Stimulated activated CD8-positive, alpha-beta memory T cell treated with anti-CD3 and anti-CD28 coated beads, Interleukin-15, amount 100 ng/mL, for 48 hours (primary cell): ENCODE measurements at places on chromosomes 7 and 10.

DNA sequence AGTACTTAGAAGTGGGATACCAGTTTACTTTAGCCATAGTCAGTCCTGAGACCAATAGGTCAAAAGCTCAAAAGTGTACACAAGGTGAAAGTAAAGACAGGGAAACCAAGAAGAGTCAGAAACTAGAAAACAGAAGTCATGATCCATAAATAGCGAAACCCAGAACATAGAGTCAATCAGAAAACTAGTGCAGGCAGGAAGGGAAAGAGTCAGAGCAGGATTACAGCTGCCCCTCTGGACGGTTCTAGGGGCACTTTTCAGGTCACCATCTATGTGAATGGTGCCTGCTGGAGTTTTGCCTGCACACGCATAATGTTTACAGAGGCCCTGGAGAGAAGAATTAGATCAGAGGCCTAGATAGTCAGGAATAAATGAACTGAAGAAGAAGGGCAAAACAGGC is 22.4 kb upstream of the DMTF1 start:
- no peak for DNase-seq

- DNase-seq: no peak
These were observed 130.0 kb downstream of the ARID5B start for GRCh38 chr10:62031507-62031906.

DNA sequence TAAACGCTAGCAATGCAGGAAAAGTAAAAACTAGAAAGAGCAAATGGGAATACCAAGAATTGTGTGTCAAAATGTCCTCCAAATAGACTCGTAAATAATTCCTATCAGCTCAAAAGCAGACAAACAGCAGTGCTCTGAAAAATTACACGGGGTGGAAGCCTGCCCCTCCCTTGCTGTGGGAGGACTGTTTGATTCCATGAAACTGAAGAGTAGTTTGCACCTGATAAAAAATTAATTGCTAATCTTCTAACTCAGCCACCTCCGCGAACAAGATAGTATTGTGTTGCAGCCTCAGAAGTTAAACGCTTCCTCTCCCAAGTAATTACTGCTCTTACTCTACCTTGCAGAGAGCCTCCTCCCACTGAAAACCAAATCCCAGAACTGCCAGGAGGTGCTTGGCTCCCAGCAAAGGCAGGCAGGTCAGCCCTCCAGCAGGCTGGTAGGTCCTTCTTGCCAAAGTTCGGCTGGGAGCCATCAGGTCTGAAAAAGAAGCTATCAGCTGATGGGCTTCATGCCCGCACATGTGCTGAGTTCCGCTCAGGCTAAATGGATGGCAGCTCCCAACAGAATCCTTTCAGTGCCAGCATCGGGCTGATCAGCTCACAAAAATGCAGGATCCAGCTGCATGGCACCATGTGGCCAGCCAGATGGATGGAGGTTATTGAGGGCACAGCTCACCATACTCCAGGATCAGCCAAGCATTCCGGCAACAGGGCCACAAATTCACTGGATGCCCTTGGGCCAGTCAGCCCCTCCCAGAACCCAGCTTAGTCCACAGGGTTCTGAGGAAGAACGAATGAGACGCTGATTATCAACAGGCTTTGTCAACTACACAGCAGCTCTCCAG is 37.1 kb downstream of the MAD1L1 start:
- DNase-seq: no peak

DNA sequence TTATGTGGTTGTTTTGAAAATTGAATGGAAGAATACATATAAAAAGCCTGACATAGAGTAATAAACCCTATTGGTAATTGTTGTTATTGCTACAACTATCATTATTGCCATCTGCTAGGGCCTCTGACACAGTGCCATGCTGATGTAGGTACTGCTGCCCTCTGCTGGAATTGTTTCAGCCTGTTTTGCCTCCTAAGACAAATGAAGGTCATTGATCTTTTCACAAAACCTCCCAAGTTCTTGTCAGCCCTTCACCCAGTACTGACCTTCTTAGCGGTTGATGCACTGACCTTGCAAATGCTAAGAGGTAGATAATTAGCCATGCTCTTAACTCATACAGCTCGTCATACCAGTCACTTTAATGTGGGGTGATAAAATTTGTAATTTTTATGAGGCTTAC is 975.2 kb downstream of the SORCS1 start:
- DNase-seq: no peak

DNA sequence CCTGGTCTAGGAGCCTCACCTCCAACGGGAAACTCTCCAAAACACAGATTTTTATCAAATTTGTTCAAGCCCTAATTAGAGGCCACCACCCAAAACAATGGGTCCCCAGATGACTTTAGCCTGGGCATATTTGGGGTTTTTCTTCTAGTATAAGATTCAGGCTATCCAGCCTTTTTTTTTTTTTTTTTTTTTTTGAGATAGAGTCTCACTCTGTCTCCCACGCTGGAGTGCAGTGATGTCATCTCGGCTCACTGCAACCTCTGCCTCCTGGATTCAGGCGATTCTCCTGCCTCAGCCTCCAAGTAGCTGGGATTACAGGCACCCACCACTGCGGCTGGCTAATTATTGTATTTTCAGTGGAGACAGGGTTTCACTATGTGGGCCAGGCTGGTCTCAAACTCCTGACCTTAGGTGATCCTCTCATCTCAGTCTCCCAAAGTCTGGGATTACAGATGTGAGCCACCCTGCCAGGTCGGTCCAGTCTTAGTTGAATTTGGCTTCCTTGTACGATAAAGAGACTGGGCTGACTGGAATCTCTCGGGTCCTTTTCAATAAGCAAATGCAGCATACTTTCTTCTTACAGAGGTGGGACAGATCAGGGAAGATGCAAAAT is 91.4 kb upstream of the KLF6 start:
- DNase-seq: no peak

- no peak for DNase-seq
These were observed 381.8 kb upstream of the NFE2L3 start for GRCh38 chr7:25770235-25770634.

DNA sequence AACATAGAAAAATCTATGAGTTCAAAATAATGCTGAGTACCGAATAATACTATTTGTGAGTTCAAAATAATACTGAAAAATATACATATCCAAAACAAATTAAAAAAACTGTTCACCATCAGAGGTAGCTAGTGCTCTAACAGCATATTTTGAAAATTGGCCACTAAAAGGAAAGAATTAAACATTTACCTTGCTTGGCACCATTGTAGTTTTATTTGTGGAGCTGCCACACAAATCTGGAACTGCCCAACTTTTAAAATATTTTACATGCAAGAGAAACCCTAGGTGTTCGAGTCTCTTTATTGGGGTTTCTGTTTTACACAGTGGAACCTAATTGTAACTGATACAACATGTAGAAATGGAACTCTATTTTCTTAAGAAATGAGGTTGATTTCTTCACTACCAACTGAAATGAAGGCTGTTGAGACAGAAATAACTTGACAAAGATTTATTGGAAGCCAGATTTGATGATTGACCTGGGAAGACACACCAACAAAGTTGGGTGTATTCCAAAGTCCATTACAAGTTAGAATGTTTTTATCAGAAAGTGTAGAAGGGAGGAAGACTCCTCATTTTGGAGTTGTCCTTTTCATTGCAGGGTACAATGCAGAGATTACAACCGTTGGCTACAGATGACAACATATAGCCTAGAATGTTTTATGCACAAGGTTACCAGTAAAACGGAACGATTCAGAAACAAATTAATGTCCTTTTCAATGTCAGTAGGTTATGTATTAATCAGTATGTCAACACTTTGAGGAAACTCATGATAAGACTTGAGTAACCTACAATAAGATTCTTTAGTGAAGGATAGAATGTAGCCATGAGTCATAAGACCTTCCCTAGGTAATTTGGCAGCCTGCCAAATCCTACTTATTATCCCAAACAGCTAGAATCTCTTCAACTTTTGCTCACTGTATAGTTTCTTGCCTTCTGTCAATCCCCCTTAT is 73.8 kb upstream of the PAPSS2 start:
- DNase-seq: no peak

GRCh38 chr10:123146894-123147634 is 872 bp upstream of the HMX2 start:
- DNase-seq: no peak

- DNase-seq: no peak
These were observed 50.9 kb downstream of the GALNT11 start for GRCh38 chr7:152076324-152076821.

- no peak for DNase-seq
These were observed 17.2 kb upstream of the ATP6V0E2 start for GRCh38 chr7:149856583-149856982.

GRCh38 chr7:92769844-92770243 is 66.5 kb downstream of the CDK6 start:
- DNase-seq: no peak

GRCh38 chr10:65548001-65548400 is 1377.8 kb upstream of the LRRTM3 start:
- no peak for DNase-seq

DNA sequence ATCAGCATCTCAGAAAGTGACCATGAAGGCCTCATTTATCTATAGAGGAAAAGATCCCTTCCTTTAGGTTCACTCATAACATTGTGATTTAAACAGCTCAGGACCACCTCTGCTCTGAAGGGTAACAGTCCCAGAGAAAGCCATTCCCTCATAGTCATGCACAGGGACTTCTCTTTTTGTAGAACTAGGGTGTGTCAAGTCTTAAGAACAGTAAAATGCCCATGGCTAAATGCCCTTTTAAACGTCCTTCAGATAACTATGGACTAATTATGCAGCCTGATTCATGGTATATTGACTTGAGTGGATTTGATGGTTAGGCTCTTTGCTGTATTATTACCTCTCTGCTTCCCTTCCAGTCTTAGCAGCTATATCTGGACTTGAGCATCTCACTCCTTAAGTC is 337.8 kb downstream of the SORCS1 start:
- no peak for DNase-seq

DNA sequence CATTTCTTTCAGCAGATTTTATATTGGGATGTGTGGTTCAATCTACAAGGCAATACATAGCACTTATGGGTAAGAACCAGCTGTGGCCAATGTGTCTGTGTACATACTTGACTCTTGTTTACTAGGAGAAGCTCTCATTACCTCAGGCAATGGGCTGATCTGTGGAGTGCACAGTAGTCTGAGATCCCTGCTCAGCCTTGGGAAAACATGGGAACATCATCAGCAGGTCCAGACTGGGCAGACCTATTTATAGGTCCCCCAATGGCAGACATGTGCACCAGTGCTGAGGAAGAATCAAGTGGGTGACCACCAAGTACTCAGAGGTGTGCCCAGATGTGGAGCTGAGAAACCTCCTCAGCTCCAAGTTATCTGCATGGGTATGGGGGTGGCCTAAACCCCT is 349.7 kb downstream of the KIF20B start:
- DNase-seq: no peak
